ENCODE measurements at places on chromosomes 7 and 10.

DNA sequence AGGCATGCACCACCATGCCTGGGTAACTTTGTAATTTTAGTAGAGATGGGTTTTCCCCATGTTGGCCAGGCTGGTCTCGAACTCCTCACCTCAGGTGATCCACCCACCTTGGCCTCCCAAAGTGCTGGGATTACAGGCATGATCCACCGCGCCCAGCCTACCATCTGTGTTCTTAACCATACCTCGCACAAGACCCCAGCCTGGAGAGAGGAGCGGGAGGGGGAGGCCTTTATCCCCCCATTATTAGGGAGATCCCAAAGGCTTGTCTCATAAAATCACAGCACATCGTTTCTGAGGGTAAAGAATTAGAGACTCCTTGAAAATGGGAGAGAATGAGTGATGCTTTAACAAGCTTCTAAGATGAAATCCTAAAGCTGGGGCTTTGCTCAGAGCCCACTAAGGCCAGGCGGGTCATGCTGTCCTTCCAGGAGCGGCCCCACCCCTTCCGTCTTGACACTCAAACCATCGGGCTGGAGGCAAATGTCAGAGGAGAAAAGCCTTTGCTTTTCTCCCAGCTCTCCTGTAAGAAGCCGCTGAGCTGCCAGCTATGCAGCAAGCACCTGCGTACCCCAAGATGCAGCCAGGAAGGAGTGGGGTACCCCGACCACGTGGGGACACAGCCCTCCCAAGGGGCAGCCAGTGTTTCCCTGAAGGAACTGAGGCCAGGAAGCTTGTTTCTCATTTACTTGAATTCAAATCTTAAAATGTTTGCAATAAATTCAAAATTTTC lies 339.7 kb downstream of the PTPRN2 start:
- no peak for DNase-seq

- DNase-seq: no peak
Observed at GRCh38 chr7:99393355-99394187, 14.8 kb downstream of the PDAP1 start.

DNA sequence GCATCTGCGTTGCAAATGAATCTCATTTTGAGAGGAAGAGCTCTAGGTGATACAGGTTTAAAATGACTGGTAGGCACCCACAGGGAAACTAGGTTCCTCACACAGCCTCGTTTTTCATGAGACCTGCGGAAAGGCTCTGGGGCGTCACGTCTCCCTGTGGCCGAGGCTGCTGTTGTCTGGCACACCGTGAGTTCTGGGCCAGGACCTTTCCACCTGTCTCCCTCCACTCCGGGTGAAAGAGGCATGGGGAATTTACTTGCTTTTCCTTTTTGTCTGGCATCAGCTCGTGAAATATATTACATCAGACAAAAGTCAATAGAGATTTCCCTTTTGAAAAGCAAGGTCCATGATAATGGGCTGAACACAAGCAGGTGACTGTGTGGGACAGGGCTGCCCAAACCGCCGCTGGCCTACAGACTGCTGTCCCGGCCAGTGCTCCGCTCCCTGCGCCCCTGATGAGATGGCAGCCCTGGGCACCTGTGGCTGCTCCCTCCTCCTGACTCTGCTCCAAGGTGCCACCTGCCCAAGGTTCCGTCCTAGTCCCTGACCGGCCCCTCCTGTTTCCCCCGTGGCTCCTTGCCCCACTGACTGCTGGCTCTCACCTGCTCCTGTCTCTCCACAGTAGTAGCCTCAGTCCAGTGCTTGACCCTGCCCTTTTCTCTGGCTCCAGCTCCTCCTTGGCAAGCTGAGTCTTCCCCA lies 109.6 kb downstream of the NKX6-2 start:
- no peak for DNase-seq

GRCh38 chr7:107614425-107614824 lies 34.4 kb downstream of the BCAP29 start:
- DNase-seq: no peak

DNA sequence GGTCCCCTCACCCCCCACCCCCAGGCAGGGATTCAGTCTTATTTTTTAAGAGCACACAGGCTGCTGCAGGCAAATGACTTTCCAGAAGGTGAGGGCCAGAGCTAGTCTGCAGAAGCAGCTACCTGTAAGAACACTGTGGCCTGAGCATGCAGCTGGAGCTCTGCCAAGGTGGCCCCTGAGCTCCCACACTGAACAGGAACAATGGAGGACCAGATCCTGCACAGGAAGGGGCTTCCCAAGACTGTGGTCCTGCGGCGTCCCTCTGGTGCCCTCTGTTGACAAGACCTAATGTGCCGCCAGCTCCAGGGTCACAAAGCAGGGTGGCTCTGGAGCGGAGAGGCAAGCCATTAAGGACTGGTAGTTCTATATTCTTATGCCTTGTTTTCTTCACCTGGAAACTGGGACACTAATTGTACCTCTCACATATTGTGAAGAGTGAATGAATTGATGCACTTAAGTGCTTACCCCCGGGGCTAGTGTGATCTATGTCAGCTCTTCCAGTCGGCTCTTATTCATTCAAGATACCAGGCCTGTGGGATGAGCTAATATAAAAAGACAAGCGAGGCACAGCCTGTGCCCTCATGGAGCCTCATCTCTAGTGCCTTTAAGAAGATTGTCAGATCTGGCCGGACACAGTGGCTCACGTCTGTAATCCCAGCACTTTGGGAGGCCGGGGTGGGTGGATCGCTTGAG lies 8.0 kb upstream of the BEND7 start:
- DNase-seq: peak; percentile 17
